ENCODE measurements at places on chromosomes 16 and 17.

- DNase-seq, result no peak
These were observed 30.7 kb upstream of the ZNF750 start for GRCh38 chr17:82870541-82870940.

- no peak for DNase-seq
These were observed 6.3 kb upstream of the TAC4 start for GRCh38 chr17:49854126-49854525.

DNA sequence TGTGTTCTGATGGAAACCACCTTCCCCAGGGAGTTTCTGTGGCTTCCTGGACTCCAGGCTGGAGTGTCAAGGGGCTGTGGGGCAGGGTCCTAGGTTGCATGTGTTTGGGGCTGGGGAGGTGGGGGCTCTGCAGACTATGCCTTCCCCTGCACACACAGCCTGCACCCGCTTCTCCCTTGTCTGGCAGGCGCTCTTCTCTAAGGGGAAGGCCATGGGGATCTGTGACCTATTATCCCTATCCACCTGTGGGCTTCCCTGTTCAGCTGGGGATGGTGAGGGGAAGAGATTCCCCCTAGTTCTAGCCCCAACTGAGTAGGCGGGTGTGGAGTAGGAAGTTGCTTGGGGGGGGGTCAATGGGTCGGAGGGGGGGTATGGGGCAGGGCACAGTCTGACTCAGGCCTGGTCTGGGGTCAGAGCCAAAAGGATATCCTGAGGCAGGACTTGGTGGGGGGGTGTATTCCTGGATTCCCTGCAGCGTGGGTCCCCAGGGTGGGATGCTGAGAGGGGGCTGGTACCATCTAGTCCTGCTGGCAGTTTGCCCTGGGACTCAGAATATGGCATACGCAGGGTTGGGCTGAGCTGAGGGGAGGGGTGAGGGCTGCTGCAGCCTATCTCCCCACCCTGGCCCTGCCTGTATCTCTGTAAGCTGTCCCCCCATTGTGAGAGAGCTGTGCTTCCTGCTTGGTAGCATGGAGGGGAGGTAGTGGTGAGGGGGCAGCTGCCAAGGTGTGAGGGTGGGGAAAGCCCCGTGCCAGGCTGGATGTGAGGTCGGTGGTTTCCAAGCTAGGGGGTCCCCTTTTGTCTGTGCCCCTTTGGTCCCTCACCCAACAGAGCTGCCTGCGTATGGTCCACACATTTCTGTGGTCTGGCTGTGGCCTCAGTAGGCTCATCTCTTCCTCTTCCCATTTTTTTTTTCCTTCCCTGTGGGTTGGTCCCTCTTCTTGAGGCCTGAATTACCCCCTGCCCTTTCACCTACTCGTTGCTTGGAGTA, 14.7 kb downstream of the RARA start:
- DNase-seq, result no peak

GRCh38 chr17:74393346-74393942, 26.1 kb downstream of the GPR142 start:
- no peak for DNase-seq

GRCh38 chr16:46908540-46909372, 24.6 kb downstream of the GPT2 start:
- DNase-seq, result peak; percentile 69

DNA sequence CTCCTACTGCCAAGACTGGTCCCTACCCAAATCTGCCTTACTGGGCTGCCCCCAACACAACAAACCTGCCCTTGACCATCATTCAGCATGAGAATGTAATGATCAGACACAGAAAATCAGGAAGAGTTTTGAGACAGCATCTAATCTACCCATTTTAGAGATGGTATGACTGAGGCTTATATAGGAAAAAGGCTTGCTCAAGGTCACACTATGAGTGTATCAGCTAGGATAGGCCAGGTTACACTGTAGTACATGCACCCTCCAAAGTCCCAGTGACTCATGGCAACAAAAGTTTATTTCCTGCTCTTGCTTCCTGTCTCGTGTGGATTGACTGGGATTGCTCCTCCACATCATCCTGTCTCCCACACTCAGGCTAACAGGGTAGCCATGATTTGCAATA, 27.9 kb downstream of the NLRC5 start:
- no peak for DNase-seq

DNA sequence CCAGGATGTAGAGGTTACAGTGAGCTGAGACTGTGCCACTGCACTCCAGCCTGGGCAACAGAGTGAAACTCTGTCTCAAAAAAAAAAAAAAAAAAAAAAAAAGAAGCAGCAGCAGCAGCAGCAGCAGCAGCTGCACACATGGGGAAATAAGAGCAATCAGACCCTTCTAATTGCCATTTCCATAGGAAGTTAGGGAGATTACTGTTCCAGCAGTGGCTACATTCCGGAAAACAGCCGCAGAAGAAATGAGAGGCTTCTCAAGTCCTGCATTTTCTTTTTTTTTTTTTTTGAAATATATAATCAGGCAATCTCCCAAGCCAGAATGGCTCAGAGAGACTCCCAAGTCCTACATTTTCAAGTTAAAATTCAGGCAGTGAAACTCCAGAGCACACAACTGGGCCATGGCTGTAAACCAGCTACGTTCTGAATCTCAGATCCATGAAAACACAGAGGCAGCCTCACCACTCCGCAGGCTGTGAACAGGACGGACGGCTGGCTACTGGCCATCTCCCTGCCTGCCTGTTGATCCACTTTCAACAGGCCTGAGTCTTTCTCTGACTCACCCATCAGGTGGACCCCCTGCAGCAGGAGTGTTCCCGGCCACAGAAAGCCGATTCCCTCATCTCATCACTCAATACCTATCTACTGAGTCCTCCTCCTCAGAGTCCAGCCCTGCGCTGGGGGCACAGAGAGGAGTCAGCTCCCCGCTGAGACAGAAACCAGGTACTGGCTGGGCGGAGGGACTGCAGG, 15.0 kb downstream of the TRPV1 start:
- no peak for DNase-seq

DNA sequence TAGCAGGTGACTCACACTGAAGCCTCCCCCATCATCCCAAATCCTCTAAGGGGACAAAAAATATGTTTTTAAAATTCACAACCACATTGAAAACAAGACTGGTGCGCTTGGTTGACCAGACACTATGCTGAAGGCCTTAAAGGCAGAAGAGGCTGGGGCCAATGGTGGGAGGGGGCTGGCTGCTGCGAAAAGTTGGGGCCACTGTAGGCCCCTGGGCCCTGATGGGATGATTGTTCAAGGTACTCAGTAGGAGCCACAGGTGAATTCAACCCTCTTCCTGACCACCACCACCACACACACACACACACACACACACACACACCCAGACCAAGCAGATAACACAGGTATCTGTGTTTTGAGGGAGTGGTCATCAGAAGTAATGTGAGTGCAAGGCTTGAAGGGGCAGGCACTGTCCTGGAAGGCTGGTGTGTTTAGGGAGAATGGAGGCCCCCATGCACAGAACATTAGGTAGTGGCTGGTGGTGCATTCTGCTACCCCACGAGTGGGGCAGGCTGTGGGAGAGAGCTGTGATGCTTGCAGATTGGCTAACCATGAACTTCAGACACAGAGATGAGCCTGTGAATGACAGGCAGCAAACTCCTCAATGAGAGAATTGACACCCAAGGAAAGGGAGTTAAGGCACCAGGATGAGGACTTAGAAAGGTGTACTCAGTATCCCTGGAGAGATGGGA, 55.0 kb downstream of the NT5M start:
- DNase-seq, result no peak

- DNase-seq, result no peak
These were observed 12.5 kb downstream of the RGS11 start for GRCh38 chr16:263182-263774.

- no peak for DNase-seq
These were observed 5.8 kb upstream of the MYADML2 start for GRCh38 chr17:81952792-81953228.

- DNase-seq, result no peak
These were observed 567.9 kb upstream of the CDH11 start for GRCh38 chr16:65689726-65690125.

DNA sequence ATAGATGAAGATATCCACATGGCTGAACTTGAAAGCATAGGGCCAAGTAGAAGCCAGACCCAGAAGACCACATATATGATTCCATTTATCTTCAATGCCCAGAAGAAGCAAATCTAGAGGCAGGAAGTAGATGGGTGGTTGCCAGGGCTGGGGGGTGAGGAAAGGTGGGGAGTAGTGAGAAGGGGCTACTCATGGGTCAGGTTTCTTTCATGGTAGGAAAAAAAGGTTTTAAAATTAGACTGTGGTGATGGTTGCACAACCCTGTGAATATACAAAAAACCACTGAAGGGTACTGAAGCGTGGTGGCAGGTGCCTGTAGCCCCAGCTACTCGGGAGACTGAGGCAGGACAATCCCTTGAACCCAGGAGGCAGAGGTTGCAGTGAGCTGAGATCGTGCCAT, 5.4 kb downstream of the CD2BP2 start:
- DNase-seq, result no peak

DNA sequence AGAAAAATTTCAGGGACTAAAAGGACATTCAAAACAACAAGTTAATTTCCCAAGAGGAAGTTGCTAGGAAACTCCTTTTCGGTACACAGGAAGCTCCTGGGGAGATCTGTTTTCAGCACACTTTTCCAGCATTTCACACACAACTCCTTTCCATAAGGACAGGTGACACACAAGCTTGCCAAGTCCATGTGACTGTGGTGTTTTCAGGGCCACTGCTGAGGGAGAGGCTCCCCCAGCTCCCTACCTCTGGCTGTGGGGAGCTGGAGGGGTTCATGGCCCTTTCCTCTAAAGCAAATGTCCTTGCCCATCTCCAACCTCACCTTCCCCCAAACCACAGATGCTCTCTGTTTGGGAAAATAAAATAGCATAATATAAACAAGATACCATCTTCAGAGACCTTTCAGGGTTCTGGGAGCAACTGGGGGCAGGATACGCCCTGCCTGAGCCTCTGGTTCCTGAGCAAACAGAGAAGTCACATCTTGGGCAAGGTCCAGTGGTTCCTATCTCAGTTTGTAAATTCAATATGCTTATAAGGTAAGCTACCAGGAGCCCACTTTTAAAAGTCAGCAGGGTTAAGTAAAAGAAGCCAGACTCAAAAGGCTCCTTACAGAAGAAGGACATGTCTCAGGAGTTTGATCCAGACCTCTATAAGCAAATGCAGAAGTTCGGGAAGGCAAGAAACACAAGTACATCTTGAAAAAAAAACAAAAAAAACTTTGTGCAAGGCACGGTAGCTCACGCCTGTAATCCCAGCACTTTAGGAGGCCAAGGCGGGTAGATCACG, 3.0 kb downstream of the PDZD9 start:
- DNase-seq, result no peak

DNA sequence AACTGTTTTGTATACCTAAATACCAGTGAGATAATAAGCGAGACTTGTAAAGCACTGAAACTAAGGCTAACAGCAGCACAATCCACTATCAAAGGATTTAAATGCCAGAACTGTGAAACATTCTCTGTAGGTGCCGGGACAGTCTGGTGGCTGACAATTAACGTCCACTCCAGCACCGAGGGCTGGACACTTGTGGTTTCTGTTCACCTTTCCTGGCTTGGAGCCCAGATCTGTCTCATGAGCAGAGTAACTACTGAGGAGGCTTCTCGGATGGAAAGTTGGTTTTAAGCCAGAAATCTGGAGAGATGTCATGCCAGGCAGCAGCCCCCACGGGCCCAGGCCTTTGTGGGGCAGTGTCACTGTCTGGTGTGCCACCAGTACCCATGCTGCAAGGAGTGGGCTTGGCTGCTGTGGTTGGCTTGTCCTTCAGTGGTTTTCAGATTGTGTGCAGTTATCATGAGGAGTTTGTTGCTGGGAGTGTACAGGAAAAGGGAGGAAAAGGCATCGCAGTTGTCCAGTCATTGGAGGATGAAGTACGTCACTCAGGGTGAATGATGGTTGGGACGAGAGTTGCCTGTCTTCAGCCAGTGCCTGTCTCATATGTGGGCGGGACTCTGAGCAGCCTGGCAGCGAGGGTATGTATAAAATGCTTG, 35.5 kb downstream of the UBN1 start:
- no peak for DNase-seq

DNA sequence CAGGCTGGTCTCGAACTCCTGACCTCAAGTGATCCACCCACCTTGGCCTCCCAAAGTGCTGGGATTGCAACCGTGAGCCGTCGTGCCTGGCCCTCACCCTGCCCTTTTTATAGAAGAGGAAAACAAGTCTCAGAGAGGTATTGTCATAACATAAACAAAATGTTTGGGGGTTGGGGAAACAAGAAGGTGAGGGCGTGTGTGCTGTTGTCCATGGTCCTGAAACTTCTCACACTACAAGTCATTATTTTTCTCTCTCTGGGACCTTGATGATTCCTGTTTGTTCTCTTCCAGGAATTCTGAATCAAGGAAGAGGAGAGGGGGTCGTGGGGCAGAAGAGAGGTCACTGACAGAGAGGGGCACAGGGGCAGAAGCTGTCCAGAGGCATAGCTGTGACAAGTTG, 160.2 kb upstream of the LHX1 start:
- peak; percentile 67 for DNase-seq

GRCh38 chr17:40064971-40065768, 2.4 kb downstream of the THRA start:
- DNase-seq, result no peak

DNA sequence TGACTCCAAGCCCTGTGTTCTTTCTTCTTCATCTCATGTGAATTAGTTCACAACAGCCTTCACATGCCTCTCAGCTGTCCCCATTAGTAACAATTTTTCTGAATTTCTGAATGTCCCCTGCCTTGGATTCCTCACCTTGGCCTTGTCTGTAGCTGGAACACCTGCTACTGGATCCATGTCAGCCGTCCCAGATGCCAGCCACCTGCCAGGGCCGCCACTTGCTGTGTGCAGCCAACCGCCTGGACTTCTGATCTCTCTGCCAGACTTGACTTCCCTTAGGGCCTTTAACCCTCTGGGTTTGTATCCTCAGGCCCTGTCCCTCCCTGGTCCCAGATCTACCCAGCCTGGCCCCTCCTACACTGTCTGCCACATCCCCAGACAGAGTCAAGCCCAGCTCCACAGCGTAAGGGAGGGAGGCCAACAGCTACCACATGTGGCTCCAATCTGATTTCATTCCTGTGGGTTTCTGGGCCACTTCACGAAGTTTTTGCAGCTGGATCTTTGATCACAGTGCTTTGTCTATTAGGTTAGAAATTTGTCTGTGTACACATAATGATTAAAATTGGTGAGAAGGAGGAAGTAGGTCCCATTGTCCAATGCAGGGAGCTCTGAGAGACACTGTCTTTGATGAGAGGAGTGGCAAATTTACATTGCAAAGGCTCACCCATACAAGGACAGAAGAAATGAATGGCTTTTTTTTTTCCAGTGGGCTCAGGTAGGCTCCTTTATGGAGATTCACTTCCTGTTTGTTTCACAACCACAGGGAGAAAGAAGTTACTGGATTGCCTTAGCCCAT, 15.3 kb downstream of the MPP2 start:
- DNase-seq, result no peak

All from renal pelvis (tissue), 12 donors.